ENCODE measurements at places on chromosomes 16 and 17. TPM values are rescaled to one million over a fixed set of nuclear protein-coding genes. Genes with fewer than 3 reads are reported as not detected.

DNA sequence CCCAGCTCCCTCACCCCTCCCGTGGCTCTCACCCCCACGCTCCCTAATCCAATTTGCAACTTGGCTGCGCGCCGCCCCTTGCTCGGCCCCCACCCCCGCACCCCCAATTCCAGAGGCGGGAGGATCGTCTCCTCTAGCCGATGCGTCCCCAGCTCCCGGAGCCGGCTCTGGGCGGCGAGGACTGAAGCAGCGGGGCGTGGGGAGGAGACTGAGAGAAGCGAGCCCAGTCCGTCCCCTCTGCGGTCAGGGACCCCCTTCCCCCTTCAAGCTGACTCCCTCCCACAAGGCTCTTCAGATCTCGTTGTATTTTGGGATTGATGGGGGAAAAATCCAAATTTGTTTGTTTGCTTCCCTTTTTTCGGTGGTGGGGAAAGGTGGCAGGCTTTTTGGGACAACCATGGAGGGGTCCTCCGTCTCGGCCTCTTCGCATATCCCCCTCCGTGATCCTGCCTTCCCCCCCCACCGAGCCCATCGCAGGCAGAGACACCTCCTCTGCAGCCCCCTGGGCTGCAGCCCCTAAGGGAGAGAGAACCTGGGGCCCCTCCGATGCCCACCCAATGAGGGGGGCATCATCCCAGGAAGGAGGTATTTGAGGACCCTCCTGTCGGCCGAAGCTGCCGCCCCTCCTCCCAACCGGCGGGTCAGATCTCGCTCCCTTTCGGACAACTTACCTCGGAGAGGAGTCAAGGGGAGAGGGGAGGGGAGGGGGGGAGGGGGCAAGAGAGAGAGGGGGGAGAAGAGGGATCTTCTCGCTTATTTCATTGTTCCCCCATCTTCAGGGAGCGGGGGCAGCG, 466 bp downstream of the NEUROD2 start:
- DNase-seq, result no peak

DNA sequence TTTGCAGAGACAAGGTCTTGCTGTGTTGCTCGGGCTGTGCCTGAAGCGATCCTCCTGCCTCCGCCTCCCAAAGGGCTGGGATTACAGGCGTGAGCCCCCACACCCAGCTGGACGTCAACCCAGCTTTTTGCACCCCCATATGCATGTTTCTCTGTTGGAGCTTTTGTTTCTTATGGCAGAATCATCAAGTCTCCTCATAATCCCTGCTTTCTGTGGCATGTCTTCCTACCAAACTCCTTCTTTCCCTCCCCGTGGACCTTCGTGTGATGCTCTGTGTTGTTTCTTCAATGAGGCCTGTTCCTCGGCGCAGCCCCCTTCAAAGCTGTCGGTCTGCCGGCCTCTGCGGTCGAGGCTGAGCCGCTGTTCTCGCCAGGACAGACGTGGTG, 71.6 kb downstream of the METRNL start:
- no peak for DNase-seq

The ELMO3 gene
- 13.9 TPM for total RNA-seq

The NPIPA8 gene
- total RNA-seq, result 0.39 TPM
